Tibial nerve (tissue), 4 donors: ENCODE measurements at places on chromosomes 6 and 20. TPM values are rescaled to one million over a fixed set of nuclear protein-coding genes. Genes with fewer than 3 reads are reported as not detected.

- H3K27me3 ChIP-seq: no peaks in the 10 kb centered on the region
- no peak overlapping the region for H3K27ac ChIP-seq
- H3K4me3 ChIP-seq: no peak overlapping the region
Observed at GRCh38 chr6:31252625-31253024, 19.3 kb downstream of the HLA-C start.

DNA sequence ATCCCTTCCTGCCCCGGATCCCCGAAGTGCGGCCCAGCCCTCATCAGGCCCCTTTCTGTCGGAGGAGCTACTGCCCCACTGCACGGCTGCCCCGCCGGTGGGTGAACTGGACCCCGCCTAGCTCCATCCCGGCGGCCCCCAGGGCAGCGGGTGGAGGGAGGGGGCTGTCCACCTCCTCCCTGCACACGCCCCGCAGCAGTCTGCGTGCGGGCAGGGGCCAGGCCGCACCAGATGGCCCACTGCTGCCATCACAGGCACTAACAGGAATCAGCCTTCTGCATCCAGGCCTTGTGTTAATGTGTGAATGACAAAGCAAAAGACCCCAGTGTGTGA, 54.9 kb upstream of the UNC93A start:
- H3K36me3 ChIP-seq: no peaks in the 10 kb centered on the region
- no peak overlapping the region for H3K27ac ChIP-seq
- no peaks in the 10 kb centered on the region for H3K27me3 ChIP-seq
- no peaks in the 10 kb centered on the region for H3K4me1 ChIP-seq

- DNase-seq: peak; percentile 27
- peaks cover 30% of the 10 kb centered on the region for H3K4me1 ChIP-seq
- no peak overlapping the region for H3K27ac ChIP-seq
Observed at GRCh38 chr6:165987483-165988301, 180.0 kb downstream of the TBXT start.

KLHDC3 gene
- 87.9 TPM for total RNA-seq
